PC-9 (cell line): ENCODE measurements at places on chromosomes 2 and 18. TPM values are rescaled to one million over a fixed set of nuclear protein-coding genes. Genes with fewer than 3 reads are reported as not detected.
A peak's percentile ranks its signal among the peaks of the same experiment; 100 is the strongest.

DNA sequence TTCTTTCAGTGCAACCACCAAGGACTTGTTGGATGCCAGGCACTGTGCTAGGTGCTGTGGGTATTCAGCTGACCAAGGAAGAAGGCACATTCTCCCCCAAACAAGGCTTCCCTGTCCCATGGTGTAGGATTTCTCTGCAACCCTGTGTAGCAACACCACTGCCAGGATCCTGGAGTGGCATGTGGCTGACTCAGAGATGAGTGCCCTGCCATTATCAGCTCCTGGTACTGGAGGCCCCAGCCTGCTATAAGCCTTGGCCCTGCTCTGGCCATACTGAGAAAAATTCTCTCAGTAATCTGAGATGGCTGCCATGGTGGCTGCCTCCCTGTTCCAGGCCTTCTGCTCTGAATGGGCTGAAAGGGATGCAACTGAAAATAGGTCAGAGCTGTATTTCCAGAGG is 4.3 kb downstream of the SMYD5 start:
- peaks cover 15% of the 10 kb centered on the region; the same call in 1 of the 2 replicates for H3K4me1 ChIP-seq
- H3K27me3 ChIP-seq, result no peaks in the 10 kb centered on the region
- H3K4me3 ChIP-seq, result no peak overlapping the region
- no peak for DNase-seq
- H3K27ac ChIP-seq, result no peak overlapping the region
- peaks cover 21% of the 10 kb centered on the region; the same call in 1 of the 2 replicates for H3K36me3 ChIP-seq

DNA sequence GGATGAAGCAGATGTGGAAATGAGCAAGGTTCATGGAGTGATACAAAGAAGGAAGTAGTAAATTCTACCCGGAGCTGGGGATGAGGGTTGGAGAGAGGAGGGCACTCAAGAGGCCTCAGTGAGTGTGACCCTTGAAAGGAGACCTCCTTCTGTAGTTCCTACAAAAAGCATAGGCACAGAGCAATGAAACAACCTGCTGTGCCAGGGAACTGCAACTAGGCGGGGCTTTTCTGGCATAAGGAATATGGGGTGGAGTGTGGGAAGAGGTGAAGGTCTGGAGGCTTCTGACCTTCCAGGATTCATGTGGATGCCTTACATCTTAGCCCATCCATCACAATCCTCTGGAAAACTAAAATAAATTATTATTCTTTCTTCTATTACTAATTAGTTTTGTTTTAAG is 25.5 kb upstream of the PGAP1 start:
- H3K4me3 ChIP-seq, result no peak overlapping the region
- no peak for DNase-seq
- H3K4me1 ChIP-seq, result no peaks in the 10 kb centered on the region
- H3K27me3 ChIP-seq, result no peaks in the 10 kb centered on the region
- H3K27ac ChIP-seq, result no peak overlapping the region
- H3K36me3 ChIP-seq, result no peaks in the 10 kb centered on the region

DNA sequence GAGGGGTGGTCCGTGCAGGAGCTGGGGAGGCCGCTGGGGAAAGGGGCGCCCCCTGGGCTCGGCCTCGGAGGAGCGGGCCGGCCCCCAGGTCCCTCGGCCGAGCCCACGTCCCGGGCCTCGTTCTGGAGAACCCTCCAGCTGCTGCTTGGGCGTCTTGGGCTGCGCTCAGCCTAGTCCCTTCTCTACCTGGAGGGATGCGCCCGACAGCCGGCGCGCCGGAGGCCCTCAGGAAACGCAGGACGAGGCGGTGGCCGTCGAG is 293 bp upstream of the D2HGDH start:
- H3K4me3 ChIP-seq, result peak overlapping the region; percentile 37; the same call in 1 of the 2 replicates
- no peaks in the 10 kb centered on the region; the same call in 1 of the 2 replicates for H3K36me3 ChIP-seq
- peaks cover 16% of the 10 kb centered on the region for H3K4me1 ChIP-seq

- no peaks in the 10 kb centered on the region for H3K27me3 ChIP-seq
- H3K4me3 ChIP-seq, result no peak overlapping the region
- no peaks in the 10 kb centered on the region for H3K36me3 ChIP-seq
- no peak for DNase-seq
Measured at GRCh38 chr18:45998244-45998643, 31.1 kb upstream of the EPG5 start.

DNA sequence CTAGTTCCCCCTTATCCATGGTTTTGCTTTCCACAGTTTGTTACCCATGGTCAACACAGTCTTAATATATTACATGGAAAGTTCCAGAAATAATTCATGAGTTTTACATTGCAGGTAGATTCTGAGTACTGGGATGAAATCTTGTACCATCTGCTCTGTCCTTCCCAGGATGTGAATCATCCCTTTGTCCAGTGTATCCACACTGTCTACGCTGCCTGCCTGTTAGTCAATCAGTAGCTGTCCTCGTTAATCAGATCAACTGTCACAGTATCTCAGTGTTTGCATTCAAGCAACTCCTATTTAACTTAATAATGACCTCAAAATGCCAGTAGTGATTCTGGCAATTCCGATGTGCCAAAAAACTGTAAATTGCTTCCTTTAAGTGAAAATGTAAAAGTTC is 76.3 kb downstream of the DYNC1I2 start:
- DNase-seq, result no peak
- H3K36me3 ChIP-seq, result peaks cover 2% of the 10 kb centered on the region; the same call in 1 of the 2 replicates
- H3K27me3 ChIP-seq, result no peaks in the 10 kb centered on the region
- no peak overlapping the region for H3K4me3 ChIP-seq
- no peak overlapping the region for H3K27ac ChIP-seq
- H3K4me1 ChIP-seq, result no peaks in the 10 kb centered on the region

GRCh38 chr2:204027091-204027490 is 90.5 kb downstream of the ICOS start:
- H3K27me3 ChIP-seq, result no peaks in the 10 kb centered on the region
- no peaks in the 10 kb centered on the region for H3K4me1 ChIP-seq
- H3K36me3 ChIP-seq, result no peaks in the 10 kb centered on the region
- H3K4me3 ChIP-seq, result no peak overlapping the region
- DNase-seq, result no peak

DNA sequence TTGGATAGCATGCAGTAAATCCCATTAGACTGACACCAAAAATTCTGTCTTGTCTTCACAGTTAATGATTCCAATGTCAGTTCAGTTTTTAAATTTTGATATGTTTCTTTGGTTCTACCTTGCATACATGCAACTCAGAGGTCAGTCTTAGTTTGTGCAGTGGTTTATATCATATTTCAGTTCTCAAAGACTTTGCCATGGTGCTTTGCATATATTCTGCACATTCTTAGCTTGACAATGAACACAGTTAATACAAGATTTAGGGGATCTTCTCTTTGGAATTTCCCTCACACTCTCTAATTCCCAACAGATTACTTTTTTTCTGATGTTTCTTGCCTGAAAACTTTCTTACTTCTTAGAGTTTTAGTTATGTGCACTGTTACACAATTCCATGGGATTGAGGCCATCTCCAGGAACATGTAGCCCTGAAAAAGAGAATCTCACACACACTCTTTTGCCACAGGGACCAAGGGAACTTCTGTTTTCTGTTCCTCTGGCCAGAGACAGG is 17.3 kb downstream of the NOL4 start:
- no peak for DNase-seq
- no peaks in the 10 kb centered on the region for H3K36me3 ChIP-seq
- H3K4me1 ChIP-seq, result no peaks in the 10 kb centered on the region
- no peak overlapping the region for H3K27ac ChIP-seq
- no peak overlapping the region for H3K4me3 ChIP-seq

DNA sequence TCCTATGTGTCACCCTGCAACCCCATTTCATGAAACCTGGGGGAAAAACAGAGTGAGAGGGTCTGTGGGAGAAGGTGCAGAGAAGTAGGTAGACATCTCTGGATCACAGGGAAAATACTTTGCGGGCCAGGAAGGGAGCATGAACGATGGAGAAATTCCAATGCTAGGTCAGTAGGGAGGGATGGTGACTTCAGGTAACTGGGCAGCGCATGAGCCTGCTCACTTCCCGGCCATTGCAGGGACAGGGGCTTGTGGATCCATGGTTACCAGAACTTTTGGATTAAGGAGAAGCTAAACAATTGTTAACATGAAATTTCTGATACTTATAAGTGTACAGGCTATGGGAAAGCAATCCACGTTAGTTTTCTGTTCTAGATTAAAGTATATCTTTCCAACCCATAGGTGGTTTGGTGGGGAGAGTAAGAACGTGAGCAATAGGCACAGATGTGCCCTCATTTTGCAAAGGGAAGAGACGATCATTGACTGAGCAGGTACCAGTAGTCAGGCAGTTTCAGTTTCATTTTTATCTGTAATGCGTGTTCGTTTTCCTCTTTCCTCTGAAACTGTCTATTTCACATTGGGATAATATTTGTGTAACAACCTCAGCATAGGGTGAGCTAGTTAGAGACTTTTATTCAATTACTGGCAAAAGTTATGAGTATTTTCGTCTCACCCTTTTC is 65.0 kb downstream of the NYAP2 start:
- peak overlapping the region; percentile 26; the same call in 1 of the 2 replicates for H3K4me3 ChIP-seq
- no peaks in the 10 kb centered on the region for H3K27me3 ChIP-seq
- 0 out of 2 replicates have a peak, but pooled peaks cover 7% of the 10 kb centered on the region for H3K4me1 ChIP-seq
- no peaks in the 10 kb centered on the region for H3K36me3 ChIP-seq

DNA sequence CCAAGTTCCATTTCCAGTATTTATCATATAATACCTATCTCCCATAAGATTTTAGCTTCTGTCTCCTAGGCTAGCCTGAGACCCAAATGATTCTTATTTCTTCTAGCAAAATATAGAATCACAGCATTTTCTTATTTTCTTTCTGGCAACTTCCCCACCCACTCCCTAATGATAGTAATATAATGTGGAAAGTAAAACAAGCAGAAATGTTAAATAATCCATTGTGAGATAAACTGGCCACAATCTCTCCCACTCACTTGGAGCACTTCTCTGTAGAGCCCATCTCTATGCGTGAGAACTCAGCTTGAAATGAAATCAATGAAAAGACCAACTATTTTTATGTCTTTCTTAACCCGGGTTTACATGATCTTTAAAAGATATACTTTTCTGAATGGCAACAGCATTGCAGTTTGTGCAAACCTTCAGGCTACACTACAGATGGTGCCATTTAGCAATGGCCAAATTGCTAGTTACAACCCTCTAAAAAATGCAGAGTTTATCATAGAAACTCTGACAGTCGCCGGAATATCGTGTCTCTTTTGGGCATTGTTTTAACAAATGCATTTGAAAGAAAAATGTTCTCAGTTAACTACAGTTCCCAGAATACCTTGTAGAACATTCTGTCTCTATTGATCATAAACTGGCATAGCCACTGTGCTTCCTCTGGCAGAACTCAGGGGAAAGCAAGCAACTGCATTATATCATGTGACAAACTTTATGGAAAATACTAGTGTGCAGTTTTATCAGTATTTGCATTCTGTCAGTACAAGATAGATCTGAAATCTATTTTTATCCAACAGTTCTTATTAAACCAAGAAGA is 1407.4 kb upstream of the ZEB2 start:
- H3K27ac ChIP-seq, result no peak overlapping the region
- H3K4me3 ChIP-seq, result no peak overlapping the region
- H3K4me1 ChIP-seq, result no peaks in the 10 kb centered on the region
- no peaks in the 10 kb centered on the region for H3K36me3 ChIP-seq
- no peak for DNase-seq

DNA sequence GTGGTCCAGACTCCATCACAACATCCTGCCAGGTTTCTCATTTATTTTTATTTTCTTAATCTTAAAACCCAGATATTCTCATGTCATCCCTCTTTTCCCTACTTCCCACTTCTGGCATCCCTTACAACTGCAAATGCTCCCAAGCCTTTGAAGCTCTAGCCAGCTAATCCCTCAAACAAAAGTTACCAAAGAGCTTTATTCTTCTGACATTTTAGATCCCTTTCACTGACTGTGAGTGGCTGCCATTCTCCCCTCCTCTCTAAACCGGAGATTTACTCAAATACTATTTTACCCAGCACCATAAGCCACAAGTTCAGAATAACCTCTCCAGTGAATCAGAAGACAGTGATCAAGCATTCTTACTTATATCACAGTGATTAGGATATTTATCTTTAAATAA is 569.0 kb upstream of the SYT4 start:
- H3K36me3 ChIP-seq, result no peaks in the 10 kb centered on the region
- no peak for DNase-seq

KRTCAP3 gene
- 62.9 and 91.7 TPM in 2 replicates for total RNA-seq

- H3K36me3 ChIP-seq, result no peaks in the 10 kb centered on the region
- peak overlapping the region; percentile 71 for H3K27ac ChIP-seq
- no peak overlapping the region for H3K4me3 ChIP-seq
- DNase-seq, result no peak
- no peaks in the 10 kb centered on the region for H3K27me3 ChIP-seq
Measured at GRCh38 chr2:20091305-20091991, 40.0 kb upstream of the LAPTM4A start.

MATN3 gene
- total RNA-seq, result 1.0 and 1.9 TPM in 2 replicates

GRCh38 chr2:33086400-33087015 is 139.8 kb downstream of the LTBP1 start:
- no peaks in the 10 kb centered on the region for H3K27me3 ChIP-seq
- no peak overlapping the region for H3K27ac ChIP-seq
- DNase-seq, result no peak
- H3K36me3 ChIP-seq, result no peaks in the 10 kb centered on the region
- no peaks in the 10 kb centered on the region for H3K4me1 ChIP-seq
